Peyer's patch (tissue), 4 donors: ENCODE measurements at places on chromosomes 2 and 18. TPM values are rescaled to one million over a fixed set of nuclear protein-coding genes. Genes with fewer than 3 reads are reported as not detected.

Gene SKA1
- total RNA-seq: 0.66 TPM

Gene PAIP2B
- total RNA-seq: 10.7 TPM

DNA sequence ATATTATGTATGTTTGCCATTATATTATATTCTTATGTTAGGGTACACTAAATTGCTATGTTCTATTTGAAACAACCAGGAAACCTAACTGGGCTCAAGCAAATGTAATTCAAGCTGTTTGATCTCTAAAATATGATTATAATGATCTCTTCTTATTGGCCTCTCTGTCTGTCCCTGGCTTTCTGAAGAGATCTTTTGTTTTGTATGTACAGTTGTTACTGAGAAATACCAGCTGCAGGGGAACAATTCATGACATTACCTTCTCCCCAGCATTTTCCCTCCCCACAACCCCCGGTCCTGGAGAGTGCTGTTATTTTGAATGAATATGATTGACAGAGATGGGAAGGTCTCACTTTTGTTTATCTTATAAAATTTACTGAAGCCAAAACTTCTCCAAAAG is 54.8 kb upstream of the CD28 start:
- no peak for DNase-seq
- no peaks in the 10 kb centered on the region for H3K27me3 ChIP-seq
- peaks cover 41% of the 10 kb centered on the region for H3K4me1 ChIP-seq

Gene CD207
- not detected for total RNA-seq
